ENCODE measurements at places on chromosomes 13 and 19. TPM values are rescaled to one million over a fixed set of nuclear protein-coding genes. Genes with fewer than 3 reads are reported as not detected.

Gene ZNF575
- total RNA-seq: 3.1 TPM

Gene MTUS2
- total RNA-seq: 0.06 TPM

Gene UBAC2
- total RNA-seq: 61.8 TPM

Gene NLRP11
- 0.35 TPM for total RNA-seq

Gene OR7D4
- total RNA-seq: not detected

Gene WDR88
- total RNA-seq: not detected

Gene DMKN
- 150 TPM for total RNA-seq

Gene EXOSC5
- total RNA-seq: 16.8 TPM

Gene JAK3
- 30.8 TPM for total RNA-seq

Gene MAP4K1
- 17.7 TPM for total RNA-seq
